Stimulated activated CD4-positive, alpha-beta T cell treated with anti-CD3 and anti-CD28 coated beads, Interleukin-4, amount 100 ng/mL, for 48 hours (primary cell): ENCODE measurements at places on chromosomes 2 and 18.
A peak's percentile ranks its signal among the peaks of the same experiment; 100 is the strongest.

GRCh38 chr2:202009019-202009481 lies 24.6 kb upstream of the FZD7 start:
- DNase-seq: no peak

- DNase-seq: no peak
These were observed 11.5 kb upstream of the CELF4 start for GRCh38 chr18:37577051-37577611.

GRCh38 chr2:211513446-211513845 lies 957.0 kb downstream of the CPS1 start:
- no peak for DNase-seq

DNA sequence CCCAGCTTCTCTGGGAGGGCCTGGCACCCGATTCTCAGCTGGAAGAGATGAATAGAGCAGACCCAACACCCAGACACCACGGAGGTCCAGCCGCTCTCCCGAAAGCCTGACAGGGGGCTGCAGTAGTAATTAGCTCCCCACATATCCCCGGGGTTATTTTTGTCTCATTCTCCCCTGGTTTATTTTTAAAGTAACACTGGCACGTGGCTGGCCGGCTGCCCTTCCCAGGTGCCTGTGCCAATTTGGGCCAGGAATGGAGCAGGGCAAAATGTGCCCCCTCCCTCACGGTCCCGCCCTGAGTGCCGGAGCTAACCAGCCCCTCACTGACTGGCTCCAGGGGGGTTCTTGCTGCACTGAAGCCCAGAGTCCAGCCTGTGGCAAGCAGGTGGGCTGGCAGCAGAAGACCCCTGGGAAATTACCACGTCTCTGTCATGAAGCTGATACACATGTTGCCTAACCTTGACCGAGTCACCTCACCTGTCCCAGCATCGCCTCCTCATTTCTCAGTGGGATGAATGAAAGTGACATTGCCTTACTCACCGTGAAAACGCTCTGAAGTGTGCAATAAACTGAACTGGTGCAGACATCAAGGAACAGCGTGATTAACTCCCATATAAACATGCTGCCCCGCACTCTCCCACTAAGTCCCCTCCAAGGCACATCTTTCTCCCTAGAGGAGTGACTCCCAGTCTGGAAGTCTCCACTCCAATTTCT lies 18.4 kb downstream of the KCNK3 start:
- DNase-seq: no peak

- DNase-seq: no peak
These were observed 7.7 kb downstream of the SLC30A3 start for GRCh38 chr2:27255187-27255586.

DNA sequence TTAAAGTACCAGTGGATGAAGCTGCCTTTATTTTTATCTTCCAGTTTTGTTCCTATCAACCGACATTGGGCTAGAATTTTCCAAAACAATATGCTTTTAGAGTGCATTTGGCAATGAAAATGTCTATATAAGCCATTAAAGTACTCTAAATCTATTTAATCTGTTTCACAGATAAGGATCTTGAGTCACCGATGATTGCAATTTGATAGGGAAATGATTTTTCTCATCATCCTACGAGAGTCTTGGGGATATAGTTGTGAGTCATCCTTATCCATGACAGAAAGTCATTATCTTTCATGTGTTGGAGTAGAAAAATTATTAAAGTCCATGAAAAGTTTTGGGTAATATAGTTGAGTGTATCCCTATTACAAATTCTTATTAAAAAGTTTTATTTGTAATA lies 26.1 kb downstream of the SLC39A10 start:
- no peak for DNase-seq

- DNase-seq: no peak
These were observed 57.1 kb downstream of the EMX1 start for GRCh38 chr2:72974436-72974754.

GRCh38 chr18:31396796-31397612 lies 20.4 kb downstream of the DSG4 start:
- DNase-seq: no peak

- no peak for DNase-seq
These were observed 87.3 kb upstream of the SPHKAP start for GRCh38 chr2:228268756-228269155.

DNA sequence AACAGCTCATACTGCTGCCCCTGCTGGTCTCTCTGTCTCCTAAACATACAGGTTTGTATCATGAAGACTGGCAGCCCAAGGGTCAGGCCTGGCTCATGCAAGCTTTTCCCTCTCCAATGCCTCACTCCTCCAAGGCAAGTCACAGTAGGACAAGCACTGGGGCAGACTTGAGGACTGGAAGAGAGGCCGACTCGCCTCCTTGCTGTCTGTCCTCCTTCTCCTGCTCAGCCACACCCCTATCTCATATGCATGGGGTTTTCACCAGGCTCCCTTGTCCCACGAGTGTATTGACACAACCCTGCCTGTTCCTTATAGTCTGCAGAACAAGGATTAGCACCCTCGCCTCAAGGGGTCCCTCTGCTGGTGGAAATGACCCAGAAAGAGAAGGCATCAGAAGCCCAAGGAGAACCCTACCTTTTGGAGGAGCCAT lies 223.7 kb downstream of the SOX11 start:
- peak; percentile 2 for DNase-seq

DNA sequence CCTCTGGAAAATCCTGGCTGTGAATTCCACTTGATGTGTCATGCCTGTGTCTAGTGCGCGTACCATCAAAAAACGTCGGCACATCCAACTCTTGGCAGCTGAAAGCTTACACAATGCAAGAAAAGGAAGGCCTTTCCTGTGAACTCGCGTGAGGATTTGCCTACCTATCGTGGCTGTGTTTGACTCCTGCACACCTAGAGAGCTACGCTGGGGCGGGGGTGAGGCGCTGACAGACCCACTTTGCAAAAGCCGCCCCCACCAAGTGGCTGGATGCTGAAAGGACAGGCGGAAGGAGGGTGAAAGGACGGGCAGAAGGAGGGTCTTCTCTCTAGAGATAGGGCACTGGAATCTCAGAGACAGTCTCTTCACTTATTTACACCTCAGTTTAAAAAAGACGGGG lies 270.1 kb downstream of the EIPR1 start:
- no peak for DNase-seq

DNA sequence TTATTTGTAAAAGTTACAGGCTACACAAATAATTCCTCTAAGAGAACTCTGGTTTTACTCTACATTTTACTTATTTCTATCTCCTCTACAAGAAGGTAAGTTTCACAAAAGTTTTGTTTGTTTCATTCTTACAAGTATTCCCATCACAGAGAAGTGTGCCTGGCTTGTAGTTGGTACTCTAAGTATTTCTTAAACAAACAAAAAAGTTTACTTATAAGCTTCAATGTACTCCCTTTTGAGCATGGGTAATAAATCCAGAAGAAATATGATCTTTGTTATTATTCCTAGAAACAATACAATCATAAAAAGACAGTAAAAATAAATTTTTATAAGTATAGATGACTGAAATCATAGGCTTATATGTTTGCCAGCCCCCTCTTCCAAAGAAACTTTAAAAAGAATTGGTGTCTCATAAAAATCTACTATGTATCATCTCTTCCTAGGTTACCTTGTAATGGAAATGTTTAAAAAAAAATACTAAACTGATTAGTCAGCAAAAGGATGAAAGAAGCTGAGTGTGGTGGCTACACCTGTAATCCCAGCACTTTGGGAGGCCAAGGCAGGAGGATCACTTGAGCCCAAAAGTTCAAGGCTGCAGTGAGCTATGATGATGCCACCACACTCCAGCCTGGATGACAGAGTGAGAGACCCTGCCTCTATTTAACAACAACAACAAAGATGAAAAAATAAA lies 54.7 kb downstream of the ATL2 start:
- no peak for DNase-seq

GRCh38 chr2:237662671-237663093 lies 35.3 kb downstream of the LRRFIP1 start:
- peak; percentile 19 for DNase-seq

GRCh38 chr2:207423886-207424285 lies 105.9 kb upstream of the CREB1 start:
- DNase-seq: peak; percentile 29

DNA sequence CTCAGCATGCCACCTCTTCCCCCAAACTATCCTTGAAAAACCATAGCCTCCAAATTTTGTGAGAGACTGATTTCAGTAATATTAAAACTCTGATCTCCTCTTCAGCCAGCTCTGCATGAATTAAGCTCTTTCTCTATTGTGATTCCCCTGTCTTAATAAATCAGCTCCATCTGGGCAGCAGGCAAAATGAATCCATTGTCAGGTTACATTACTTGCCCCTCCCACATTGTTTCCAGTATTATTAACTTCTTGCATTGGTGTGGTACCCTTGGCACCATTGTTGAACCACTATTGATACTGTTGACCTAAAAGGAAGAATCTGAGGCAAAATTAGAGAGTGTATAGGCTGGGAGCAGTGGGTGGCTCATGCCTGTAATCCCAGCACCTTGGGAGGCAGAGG lies 512.2 kb upstream of the VRK2 start:
- no peak for DNase-seq

GRCh38 chr2:44086629-44087028 lies 82.0 kb upstream of the PPM1B start:
- no peak for DNase-seq

GRCh38 chr2:128076461-128077106 lies 14.4 kb upstream of the UGGT1 start:
- no peak for DNase-seq

DNA sequence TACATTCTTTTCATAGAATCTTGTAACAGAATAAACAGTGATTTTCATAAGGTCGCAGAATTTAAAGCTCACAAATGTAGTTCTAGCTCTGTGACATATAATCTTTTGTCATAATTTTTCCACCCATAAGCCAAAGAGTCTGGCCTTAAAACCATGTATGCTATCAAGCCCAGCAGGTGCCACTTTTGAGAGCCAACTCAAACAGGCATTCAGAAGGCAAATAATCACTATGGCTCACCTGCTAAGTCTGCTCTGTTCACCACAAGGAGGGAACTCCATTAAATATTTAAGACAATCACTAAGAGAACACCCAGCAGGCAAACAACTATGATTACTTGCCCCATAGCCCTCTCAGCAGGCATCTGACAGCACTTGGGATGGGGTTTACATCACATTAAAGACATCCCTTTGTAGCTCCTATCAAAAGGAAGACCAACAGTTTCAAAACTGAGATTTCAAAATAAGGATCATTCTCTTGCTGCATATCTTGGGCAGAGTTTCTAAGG lies 241.6 kb downstream of the PDE11A start:
- DNase-seq: no peak

DNA sequence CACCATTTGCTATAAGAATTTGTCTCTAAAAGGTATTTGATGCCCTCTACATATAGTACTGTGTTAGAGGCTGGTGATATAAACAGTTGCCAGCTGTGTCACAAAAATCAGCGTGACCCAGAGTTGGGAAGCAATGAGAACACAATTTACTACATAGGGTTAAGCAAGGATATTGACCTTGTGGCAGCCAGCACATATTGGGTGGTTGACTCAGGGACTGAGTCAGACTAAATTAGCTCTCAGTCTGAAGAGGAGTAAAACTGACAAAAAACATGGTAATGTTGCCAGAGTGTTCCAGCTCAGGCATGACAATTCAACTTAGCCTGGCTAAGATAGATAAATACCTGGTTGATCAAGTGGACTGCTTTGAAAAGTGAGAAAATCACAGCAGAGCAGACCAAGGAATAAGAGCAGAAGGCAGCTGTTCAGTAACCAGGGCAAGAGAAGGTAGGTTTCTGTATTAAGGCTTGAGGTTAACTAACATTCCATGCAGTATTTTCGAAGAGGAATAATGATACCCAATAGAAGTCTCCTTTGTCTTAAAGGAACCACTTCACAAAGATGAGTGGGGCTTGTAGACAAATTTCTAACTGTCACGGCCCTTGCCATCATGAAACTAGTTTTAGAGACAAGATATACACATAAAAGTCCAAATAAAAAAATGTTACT lies 108.2 kb upstream of the ERBB4 start:
- DNase-seq: no peak

DNA sequence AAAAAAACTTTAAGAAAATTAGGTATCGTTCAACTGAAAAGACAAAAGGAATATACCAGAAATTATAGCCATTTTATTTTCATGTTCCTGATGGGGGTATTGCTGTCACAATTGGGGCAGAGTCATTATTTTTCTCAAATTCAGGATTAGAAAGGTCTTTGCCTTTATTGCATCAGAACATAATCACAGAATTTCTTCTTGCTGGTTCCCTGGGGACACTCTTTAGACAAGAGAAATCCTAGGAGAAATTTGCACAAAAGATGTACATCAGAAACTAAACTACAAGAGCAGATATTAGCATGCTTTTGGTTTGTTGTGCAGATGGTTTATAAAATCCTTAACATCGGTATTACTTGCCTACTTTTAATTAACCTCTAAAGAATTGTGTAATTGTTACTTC lies 103.2 kb downstream of the NCOA1 start:
- DNase-seq: no peak

- DNase-seq: no peak
These were observed 686.0 kb upstream of the DDX18 start for GRCh38 chr2:117128461-117128860.
